SK-N-SH treated with all-trans-retinoic acid at 6 μM for 48 hours (cell line): ENCODE measurements at places on chromosomes 1 and 21.

DNA sequence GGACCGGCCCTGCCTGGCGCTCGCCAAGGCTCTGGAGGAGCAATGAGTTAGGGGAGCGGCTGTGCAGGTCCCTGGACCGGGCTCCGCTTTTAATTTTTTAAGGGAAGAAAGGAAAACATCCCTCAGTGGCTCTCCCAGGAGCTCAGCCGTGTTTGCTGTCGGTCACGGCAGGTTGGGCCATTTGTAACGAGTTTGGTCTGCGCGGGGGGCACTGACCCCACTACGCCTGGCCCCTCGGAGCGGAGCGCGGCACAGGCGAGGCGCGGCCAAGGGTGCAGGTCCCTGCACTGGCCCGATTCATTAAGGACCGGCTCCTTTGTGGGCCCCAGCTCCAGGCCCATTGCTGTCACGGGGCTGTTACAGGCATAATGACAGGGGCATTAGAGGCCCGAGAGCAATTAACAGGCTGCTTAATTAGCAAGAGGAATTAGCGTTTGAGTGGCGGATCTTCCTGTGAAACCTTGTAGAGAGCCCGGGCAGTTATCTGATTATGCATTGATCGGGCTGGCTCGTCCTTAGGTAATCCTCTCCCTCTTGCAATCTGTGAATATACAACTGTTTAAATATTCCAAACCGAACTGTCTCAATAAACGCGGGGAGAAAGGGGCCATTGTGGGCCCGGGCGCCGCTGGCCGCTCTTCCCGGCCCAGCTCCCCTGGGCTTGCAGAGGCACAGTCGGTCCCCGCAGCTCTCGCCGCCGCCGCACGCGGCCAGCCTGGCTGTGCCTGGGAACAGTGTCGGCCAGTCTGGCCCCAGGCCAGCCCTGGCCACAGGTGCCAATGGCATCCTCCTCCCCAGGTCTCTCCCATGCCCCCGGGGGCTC is 56.8 kb downstream of the PRDM16 start:
- no peak for ATAC-seq

DNA sequence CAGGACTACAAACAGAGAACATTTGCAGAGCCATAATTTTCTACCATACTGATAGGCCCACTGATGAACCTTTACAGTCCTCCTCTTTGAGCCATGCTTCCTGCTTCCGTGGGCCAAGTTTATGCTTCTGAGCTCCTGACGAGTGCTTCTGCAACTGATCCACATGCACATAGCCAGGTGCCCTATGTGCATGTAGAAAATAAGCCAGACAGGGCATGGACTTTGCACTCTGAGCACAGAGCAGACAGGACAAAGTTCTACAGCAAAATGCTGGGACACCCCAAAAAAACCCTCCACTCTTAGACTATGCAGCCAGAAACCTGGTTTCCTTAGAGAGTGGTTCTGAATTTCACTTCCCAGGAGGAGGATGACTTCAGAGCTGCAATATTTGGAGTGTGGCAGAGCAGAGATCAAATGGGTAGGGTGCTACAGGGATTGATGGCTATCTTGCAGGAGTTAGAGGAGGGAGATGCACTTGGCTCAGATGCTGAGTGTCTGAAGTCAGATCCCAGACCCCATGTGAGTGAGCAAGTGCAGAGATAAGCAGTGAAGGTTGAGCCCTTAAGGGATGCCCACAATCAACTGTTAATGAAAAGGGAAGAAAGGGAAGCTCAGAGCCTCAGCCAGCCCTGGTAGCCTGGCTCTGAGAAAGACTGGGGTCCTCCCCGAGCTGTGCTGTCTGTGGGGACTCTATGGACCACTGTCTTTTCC is 230.9 kb downstream of the DUSP10 start:
- no peak for ATAC-seq

DNA sequence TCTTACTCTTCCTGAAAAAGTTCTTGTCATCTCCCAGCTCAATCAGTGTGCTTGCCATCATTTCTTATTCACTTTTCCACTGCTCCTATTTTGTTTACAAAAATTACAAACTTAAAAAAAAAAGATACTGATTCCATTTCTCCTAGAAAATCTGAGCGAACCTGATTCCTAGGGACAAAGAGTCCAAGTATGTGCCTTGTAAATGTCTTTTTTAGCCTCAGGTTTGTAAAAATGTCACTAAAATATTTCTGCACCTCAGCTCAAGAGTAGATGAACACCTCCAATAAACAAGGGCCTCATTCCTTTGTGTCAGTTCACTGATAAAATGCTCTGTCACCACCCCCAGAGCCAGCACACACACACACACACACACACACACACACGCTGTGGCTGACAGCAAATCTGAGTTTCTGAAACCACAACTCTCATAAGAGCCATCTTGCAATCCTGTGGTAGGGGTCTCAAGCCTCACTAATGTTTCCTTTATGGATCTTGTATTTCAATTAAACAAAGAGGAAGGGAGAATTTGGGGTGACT is 299.2 kb downstream of the PBX1 start:
- ATAC-seq = no peak

DNA sequence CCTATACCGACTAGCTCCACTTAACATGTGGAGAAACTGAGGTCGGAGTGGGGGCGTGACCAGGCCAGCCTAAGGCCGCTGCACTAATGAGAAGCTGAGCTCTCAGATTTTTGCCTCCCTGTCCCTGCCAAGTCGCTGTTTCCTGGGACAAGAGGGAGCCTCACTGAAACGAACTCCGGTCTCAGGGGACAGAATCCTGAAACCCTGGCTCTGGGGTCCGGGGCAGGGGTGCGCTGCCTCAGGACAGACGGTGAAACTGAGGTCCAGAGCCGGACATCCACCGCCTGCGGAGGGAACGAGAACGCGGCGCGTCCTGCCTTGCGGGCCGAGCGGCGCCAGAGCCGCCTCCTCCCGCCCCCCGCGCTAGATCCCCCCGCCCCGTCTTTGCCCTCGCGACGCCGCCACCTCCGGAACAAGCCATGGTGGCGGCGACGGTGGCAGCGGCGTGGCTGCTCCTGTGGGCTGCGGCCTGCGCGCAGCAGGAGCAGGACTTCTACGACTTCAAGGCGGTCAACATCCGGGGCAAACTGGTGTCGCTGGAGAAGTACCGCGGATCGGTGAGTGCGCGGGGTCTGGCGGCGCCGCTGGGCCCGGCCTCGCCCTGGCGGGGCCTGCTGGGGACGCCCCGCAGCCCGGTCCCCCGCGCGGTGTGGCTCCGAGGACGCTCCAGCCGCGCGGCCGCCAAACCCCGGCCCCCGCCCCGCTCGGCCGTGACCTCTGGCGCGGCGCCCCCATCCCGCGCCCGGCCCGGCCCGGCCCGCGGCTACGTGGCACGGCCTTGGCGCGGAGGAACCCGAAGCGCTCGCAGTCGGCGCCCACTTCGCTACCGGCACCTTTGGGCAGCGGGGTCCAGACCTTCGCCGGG is at the start of gene GPX7:
GPX7 (plus strand) TSS at position 381 of the 865 bp plus-strand sequence; CDS start at position 420, 39 bp downstream.
- ATAC-seq = peak; percentile 65

DNA sequence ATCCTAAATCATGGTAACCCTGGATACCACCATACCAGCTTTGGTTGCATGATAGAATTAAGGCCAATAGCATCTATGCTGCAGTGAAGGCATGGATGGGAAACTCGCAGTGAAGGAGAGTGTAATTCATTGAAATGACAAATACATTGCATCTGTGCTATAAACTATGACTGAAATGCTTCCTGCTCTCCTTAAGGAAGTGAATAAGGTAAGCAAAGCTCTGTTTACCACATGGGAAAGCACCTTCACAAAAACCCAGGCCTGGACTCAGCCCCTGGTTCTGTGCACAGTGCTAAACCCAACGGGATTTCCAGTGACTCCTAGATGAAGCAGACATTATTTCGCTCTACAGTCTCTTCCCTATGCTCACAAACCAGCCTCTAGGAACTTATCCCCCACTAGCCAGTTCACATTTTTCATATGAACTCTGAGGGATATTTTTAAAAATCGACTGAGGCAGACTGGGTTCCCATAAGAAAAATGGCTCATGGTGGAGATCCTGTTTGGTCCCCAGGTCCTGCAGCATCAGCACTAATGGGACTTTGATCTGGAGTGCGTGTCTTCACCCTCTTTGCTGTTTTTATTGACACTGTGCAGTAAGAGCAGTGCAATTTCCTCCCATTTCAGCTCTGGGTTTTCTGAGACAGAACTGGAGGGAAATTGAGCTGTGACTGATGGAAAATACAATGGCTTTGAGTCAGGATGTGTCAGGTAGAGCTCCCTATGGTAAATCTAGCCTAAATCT is 362.7 kb downstream of the SIPA1L2 start:
- no peak for ATAC-seq

GRCh38 chr1:56533621-56534020 is 45.7 kb downstream of the PLPP3 start:
- no peak for ATAC-seq

GRCh38 chr21:25687787-25688186 is 46.9 kb downstream of the ATP5PF start:
- ATAC-seq = no peak

DNA sequence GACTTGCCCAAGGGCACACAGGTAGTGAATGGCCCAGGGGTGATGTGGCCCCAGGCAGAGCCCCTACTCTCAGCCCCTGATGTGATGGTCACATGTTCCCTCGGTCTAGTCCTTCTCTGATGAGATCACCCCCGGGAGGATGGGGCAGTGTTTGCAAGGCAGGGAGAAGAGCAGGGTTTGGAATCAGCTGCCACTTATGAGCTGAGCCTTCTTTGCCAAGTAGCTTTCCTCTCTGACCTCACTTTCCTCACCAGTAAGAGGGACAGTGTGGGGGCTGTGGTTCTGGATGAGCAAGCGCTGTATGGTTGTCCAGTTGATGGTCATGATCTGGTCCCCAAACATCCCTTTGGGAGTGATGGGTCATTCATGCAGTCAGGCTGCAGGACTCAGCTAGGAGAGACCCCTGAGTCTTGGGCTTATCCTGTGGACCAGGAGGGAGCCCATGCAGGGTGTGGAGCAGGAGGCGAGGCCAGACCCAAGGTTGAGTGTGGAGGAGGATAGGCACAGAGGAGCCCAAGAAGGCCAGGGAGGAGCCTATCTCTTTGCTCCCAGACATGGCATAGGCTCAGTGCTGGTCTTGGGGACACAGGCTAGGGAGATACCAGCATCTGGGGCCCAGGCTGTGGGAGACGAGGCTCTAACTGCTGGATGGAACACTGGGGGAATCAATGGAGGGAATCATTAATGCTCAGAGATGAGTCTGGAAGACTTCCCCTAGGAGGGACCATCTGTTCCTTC is 15.9 kb upstream of the PEAR1 start:
- no peak for ATAC-seq

DNA sequence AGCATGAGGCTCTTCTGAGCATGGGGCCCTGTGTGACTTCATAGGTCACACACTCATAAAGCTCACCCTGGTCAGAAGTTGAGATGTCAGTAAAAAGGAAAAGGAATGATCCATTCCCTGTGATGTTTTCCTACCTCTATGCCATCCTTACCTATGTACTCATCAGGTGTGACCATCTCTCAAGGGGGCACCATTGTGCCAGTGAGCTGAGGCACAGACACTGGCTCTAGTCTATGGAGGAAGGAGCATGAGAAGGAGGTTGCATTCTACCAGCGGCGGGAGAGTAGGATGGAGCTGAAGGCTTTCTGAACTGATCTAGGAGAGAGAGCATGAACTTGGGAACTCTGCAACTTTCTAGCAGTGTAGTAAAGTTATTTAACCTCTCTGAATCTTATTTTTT is 65.8 kb upstream of the RGL1 start:
- peak; percentile 40; the same call in 2 of the 3 replicates for ATAC-seq

DNA sequence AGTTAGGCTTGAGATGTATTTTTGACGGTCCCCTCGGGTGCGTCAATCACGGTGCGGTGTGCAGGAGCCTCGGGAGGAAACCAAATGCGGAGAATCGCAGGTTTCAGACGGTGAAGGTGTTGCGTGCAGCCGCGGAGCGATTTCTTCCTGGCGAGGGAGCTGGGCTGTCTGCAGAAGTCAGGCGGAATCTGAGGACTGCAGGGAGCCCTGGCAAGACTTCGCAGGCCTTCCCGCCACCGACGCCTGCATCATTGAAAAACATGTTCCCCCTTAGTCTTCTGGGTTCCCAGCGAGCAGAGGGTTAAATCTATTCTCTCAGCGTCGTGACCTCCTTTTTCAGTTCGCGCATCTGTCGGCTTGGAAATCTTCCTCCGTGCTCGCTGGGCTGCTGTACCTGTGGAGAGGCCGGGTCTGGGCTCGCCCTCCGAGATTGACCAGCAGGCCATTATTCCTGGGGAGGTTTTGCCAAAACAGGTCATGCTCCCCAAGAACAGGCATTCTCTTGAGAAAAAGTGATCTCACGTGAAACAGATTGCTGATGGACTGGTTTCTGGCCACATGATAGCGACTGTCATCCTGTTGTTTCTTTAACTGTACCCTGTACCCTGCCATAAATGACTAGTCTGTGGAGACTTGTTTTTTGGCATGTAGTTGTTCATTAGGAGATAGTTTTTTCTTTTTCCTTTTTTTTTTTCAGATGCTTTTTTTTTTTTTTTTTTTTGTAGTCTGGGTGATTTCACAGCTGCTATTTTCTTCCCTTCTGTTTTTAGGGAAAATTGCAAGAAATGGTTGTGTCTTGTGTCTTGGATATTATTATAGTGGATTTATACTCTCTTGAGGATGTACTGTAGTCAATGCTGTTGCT is 894 bp downstream of the EPB41 start:
- ATAC-seq = peak; percentile 53

DNA sequence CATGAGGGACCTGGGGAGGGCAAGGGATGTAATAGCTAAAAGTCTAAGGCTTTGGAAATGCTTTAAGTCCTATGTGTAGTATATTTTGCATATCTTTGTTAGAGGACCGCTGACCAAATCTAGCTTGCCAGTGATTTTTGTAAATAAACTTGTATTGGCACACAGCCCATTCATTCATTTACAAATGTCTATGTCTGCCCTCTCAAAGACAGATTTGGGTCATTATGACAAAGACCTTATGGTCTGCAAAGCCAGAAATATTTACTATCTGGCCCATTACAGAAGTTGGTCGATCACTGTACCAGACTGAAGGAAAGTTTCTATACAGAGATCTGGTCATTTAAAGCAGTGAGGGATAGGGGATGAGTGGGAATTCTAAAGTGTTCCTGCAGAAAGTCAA is 120.1 kb upstream of the RAVER2 start:
- ATAC-seq = peak; percentile 17; the same call in 2 of the 3 replicates

- no peak for ATAC-seq
Measured at GRCh38 chr1:47938520-47938919, 58.7 kb downstream of the TRABD2B start.

DNA sequence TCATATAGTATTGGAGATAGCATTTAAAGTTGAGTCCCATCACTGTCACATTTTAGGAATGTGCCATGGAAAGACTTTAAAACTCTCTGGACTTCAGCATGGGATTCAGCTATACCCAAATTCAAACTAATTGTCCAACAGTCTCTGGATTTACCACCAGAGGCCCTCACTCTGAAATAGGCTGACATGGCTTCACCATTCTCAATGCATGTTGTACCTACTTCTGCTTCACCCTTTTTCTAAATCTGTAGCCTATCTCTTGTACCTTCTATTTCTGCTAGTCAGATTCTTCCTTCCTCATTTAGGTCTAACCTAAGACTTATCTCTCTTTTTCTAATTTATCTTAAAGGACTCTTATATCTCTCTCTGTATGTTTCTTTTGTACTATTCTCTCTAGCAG is 512.7 kb upstream of the ZRANB2 start:
- ATAC-seq = no peak
